ENCODE measurements at places on chromosomes 11 and 22.

DNA sequence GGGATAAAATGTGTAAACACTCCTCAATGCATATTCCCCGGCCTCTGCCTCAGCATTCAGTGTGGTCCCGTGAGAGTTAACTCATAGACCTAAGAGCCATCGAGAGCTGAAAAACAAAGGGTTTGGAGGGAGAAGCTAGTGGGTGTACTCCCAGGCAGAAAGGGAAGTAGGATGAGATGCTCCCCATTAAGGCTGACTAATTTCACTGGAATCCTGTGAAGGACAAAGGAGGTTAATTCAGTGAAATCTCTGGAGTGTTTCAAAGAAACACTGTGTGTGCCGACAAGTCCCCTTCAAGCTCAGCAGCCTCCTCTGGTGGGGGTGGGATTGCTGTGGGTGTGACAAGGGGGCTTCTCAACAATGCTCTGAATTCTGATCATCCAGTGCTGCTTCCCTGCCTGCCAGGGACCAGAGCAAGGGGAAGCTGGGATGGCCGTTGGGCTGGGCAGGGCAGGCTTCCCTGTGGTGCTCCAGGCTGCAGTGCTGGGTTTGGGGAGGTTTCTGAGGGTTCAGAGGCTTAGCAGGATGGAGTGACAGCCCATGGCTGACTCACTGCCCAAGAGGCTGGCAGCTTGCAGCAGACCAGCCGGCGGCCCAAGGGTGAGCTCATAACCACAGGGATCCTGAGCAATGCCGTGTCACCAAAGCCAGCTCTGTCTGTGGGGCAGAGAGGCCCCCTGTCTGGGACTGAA lies 61.4 kb upstream of the BMAL1 start:
- peak; percentile 99 for DNase-seq

- no peak for DNase-seq
Observed at GRCh38 chr22:17787241-17787640, 13.0 kb upstream of the BID start.

GRCh38 chr11:11291041-11292015 lies 61.7 kb downstream of the CSNK2A3 start:
- no peak for DNase-seq

DNA sequence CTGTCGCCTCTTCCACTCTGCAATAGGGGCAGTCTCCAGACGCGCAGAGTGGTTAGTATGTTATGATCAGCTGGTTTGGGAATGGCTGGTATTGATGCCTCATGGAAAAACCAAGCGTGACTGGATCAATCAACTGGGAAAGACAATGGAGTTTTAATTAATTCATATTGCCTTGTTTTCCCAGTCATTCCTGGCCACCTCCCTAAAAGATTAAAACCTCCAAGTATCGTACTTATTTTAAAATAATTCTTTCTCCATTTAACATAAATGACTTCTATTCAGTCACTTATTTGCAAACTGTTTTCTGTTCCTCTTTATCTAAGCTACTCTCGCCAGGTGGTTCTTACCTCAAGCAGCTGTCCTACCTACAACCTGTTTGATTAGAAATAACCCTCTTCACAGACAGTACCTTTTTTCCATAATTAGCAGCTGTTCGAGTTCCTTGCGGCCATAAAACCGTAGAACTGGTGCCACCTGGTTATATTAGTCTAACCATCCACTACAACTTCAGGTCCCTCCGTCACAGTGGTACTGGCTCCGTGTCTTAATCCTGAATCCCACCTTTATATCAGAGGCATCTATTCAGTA lies 898 bp downstream of the ZNF215 start:
- no peak for DNase-seq

DNA sequence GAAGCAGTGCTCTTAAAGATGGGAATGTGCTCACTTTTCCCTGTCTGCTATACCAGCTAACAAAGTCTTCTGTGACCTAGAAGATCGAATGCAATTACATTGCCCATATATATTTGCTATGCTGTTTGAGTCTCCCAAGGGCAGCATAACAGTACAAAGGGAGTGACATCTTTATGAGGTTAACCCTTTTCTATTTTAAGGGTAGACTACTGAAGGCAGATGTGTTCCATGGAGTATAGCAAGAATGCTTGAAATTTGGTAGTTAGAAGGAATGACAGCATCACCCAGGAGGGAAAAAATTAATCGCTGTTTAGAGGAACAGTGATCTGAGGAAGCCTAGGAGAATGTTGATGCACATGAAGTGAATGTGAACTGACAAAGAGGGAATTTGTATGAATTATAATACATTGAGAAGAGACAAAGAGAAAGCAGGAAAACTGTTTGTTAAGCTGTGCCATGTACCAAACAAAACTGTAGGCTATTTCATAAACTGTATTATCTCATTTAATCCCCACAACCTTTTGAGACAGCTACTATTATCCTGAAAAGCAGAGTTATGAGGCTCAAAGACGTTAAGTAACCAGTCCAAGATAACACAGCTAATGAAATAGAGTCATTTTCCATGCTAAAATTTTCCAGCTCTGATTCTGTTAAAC lies 13.0 kb downstream of the MAML2 start:
- no peak for DNase-seq

DNA sequence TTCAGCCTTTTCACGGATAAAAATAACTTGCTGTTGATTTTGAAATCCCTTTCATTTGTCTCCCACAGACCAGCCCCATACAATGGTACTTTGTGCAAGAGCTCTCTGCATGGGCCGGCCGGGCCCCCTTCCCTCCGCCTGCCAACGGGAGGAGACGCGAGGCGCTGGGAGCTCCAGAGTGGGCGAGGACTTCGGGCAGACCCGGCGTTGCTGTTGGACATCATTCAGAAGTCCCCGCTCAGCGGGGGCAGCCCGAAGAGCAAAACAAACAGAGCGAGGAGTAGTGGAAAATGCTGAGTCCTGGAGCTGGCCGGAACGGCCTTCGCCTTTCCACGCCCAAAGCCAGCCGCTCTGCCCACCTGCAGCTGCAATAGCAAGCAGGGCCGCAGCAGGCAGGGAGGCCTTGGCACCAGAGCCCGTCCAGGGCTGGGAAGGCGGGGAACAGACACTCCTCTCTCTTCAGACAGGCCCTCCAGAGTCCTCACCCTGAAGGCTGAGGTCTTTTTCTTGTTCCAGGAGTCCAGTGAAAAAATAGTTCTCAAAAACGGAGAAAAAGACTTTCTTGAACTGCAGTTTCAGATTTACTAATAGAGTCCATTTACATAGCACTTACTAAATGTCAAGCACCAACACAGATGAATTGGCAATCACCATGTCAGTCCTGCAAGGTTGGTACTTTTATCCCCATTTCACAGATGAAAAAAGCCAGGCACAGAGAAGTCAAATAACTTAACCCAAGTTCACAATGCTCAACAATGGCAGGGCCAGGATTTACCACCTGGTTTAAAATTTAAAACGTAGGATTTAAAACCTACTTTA lies 135.5 kb downstream of the ETS1 start:
- no peak for DNase-seq

DNA sequence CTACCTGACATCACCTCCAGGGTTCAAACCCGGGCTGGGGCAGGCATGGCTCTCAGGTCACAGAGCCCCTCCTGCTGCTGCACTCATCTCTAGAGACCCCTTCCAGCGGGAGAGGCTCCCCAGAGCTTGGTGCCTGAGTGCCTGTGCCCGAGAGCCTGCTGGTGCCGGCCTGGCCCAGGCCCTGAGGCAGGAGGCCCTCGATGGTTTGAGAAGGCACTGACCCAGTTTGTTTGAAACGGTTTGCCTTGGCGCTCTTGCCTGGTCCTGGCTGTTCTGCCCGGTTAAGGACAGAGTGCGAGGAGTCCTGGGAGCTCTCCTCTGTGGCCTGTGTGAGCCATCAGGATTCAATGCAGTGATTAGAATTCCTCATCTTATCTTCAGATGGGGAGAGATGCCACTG lies 88.9 kb downstream of the TBC1D22A start:
- DNase-seq = peak; percentile 32

- DNase-seq = peak; percentile 8
Observed at GRCh38 chr11:15150507-15150906, 35.8 kb downstream of the INSC start.

DNA sequence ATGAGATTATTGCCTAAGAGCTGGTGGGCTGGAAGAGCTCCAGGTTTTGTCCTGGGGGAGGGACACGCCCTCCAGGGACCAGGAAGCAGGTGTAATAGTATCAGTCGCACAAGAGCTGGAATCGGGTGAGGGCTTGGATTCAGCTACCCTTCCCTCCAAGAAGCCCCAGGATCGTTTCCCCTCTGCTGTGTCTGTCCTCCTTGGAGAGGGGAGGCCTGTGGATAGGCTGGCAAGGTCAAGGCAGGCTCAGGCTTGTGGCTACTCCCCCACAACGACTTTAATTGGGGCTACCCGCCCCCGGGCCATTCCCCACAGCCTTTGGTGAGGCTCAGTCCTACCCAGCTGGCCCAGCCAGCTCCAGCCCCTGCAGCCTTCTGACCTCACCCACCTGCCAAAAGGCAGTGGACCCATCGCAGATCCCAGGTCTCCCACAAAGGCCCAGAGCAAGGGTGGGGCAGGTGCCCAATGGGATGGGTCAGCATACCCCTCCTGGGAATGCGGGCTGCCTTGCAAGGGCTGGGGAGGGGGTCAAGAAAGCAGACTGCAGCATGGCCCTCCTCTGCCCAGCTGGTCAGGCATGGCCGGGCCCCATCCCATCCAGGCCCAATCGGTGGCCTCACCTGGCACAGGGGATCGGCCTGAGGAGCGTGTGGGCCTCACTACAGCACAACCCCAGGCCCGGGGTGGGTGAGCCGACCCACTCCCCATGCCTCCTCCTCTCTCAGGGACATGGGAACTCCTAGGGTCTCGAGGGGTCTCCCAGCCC lies 1.0 kb downstream of the CTSD start:
- DNase-seq = no peak

- DNase-seq = peak; percentile 28
Observed at GRCh38 chr11:72375241-72375960, 58.9 kb downstream of the CLPB start.

DNA sequence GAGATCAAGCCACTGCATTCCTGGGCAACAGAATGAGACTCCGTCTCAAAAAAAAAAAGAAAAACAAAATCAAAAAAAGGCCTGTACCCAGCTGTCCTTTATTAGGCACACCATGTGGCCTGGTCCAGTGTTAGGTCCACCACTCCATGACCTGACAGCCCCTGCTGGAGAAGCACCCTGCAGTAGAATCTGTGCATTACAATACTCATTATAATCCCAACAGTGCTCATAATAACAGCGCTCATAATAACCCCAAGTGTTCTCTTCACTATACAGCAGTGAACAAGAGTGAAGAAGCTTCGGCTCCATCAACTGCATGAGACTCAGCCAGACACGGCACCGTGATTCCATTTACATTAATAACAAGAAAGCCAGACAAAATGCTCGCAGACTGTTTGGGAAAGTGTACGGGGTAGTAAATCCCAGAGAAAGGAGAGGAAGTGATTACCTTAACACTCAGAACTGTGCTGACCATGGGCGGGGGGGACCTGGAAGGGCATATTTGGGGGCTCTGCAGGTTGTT lies 8.9 kb upstream of the EHD1 start:
- DNase-seq = no peak

DNA sequence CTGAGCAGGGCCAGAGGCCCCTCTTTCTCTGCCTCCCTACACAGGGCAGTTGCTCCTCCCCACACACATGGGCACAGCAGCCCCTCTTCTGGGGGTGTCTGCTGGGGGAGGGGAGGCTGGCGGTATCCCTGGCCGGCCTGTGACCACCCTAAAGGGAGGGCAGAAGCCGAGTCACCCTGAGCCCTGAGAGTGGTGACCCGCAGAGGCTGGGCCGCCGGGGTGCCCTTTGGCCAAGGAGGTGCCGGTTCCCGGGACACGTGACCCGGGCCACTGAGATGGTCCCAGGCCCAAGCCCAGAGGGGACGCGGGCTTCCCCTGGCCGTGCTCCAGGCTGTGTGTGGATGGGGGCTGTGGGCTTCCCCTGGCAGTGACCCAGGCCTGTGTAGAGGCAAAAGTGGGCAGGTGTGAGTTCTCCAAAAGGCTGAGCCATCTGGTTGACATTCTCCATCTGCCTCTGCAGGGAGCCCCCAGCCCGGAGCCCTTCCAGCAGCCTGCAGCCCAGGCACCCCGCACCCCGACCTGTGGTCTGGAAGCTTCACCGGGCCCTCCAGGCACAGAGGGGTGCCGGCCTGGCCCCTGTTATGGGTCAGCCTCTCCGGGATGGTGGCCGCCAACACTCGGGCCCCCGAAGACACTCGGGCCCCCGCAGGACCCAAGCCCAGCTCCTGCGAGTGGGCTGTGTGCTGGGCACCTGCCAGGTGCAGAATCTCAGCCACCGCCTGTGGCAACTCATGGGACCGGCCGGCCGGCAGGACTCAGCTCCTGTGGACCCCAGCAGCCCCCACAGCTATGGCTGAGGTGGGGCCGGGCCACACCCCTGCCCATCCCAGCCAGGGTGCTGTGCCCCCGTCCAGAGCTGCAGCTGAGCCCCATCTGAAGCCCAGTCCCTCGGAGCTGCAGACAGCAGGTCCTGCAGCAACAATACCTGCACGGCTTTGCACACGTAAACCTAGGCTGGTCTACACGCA lies 1.0 kb downstream of the ADM2 start:
- no peak for DNase-seq

- DNase-seq = peak; percentile 51
Observed at GRCh38 chr11:73968356-73968966, 14.2 kb downstream of the UCP2 start.

- DNase-seq = no peak
Observed at GRCh38 chr22:45777046-45777851, 105.6 kb downstream of the ATXN10 start.

- no peak for DNase-seq
Observed at GRCh38 chr22:18091916-18092526, 14.2 kb downstream of the PEX26 start.

GRCh38 chr11:19953336-19953735 lies 206.9 kb downstream of the DBX1 start:
- DNase-seq = peak; percentile 98

DNA sequence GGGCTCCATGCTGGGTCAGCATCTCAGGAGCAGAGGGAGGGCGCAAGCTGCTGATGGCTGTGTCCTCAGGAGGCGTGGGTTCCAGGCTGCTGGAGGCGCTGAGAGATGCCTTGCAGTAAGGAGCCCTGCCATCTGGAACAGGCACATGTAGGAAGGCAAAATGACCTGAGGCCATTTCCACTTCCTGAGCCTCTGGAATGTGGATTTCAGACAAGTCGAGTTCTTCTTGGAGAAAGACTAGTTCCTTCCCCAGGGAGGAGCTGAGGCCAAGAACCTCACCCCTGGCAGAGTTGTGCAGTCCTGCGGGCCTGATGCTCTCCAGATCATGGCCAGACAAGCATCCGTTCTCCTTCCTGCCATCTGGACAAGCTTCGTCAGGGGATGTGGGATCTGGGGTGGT lies 19.3 kb downstream of the HPS4 start:
- peak; percentile 87 for DNase-seq

DNA sequence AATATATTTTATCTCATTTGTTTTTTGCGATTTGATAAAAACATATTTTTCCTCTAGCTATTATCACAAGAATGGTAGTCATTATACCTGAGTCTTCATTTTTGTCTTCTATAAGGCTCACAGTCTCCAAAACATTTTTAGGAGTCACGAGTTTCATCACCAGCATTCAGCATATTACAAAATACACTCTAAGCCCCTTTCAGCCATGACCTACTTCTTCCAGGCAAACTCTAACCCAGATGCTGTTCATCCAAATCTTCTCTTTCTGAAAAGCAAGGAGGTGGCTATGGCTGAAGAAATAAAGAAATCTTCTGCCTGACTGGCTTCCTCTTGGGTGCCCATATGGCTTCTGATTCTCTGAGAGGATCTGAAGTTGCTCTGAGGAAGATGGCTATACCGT lies 35.7 kb upstream of the USP47 start:
- DNase-seq = no peak
